ENCODE measurements at places on chromosomes 6 and 20.

- DNase-seq: no peak
These were observed 10.7 kb downstream of the ANGPT4 start for GRCh38 chr20:905396-905961.

- no peak for DNase-seq
These were observed 1.1 kb downstream of the PTPRK start for GRCh38 chr6:128519132-128519930.

- DNase-seq: no peak
These were observed 60.0 kb upstream of the EZR start for GRCh38 chr6:158879180-158879579.

GRCh38 chr6:167839755-167840154 is 13.0 kb downstream of the AFDN start:
- no peak for DNase-seq

DNA sequence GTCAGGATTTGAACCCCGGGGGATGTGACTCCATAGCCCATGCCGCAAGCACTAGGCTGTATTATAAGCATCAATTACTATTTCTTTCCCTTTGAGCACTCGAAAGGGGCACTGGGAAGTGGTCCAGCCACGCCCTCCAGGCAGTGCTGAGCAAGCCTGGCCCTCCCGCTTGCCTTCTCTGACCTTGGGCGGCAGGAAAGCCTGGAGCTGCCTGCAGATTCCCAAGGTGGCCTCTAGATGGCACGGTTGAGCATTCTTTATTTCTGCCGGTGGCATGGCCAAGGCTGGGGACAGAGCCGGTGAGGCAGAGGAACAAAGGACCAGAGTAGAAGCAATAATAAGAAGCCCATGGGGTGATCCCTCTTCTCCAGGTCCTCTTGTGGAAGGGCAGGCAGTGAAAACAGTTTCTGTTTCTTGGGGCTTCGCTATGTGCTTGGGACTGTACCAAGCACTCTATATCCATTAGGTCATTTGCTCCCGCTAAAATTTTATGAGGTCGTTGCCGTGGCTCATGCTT is 32.0 kb downstream of the ARHGAP40 start:
- DNase-seq: peak; percentile 61

DNA sequence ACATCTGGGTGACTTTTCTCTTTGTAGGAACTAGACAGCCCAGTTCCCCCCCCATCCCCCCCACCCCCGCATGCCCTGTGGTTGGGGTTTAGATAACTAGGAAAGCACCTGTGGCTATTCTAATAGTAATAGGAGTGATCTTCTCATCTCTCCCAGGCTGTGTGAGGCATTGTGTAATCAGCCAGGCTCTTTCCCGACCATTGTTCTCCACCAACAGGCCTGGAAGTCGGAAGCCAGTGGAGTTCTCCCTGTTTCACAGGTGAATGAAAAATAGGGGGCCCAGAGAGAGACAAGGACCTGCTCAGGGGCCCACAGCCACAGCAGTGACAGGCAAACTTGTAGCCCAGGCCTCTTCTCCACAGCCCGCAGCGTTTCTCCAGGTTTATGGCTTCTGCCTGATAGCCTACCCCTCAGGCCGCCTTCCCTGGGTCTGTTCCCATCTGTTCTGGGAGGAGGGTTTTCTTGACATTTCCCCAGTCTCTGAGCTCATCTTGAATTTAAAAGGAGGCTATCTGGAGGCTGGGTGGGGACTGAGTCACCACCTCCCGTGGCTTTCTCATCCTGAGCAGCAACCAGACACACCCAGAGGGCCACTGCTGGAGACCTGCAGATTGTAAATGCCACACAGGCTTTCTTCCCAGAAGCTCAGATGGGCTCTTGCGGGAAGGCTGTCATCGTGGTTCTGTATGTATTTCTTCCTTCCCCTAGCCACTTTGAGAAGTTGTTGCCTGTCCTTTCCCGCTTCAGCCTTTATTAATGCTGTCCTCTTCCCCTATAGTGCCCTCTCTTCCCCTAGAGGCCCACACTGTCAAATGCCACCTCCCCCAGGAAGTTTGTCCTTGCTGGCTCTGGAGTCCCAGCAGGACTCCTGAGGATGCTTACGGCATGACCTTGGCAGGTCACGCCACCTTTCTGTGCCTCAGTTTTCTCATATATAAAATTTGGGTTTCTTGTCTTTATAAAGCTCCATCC is 75.9 kb upstream of the MYL9 start:
- no peak for DNase-seq

GRCh38 chr6:136318676-136319075 is 29.0 kb upstream of the BCLAF1 start:
- no peak for DNase-seq

GRCh38 chr20:14986026-14986655 is 648.7 kb upstream of the FLRT3 start:
- no peak for DNase-seq

- no peak for DNase-seq
These were observed 33.3 kb downstream of the BEND3 start for GRCh38 chr6:107082045-107082444.

GRCh38 chr6:67160820-67161219 is 1453.8 kb upstream of the EYS start:
- no peak for DNase-seq

- no peak for DNase-seq
These were observed 180.4 kb downstream of the AIG1 start for GRCh38 chr6:143241111-143241510.

- DNase-seq: no peak
These were observed 34.4 kb upstream of the ASF1A start for GRCh38 chr6:118859517-118860064.

GRCh38 chr6:14626556-14626955 is 509.0 kb downstream of the CD83 start:
- DNase-seq: no peak

- no peak for DNase-seq
These were observed 244.6 kb downstream of the HAO1 start for GRCh38 chr20:7695635-7696034.

GRCh38 chr20:4052554-4052953 is 37.2 kb upstream of the RNF24 start:
- no peak for DNase-seq

- DNase-seq: no peak
These were observed 30.7 kb downstream of the ZNF831 start for GRCh38 chr20:59194023-59194935.

DNA sequence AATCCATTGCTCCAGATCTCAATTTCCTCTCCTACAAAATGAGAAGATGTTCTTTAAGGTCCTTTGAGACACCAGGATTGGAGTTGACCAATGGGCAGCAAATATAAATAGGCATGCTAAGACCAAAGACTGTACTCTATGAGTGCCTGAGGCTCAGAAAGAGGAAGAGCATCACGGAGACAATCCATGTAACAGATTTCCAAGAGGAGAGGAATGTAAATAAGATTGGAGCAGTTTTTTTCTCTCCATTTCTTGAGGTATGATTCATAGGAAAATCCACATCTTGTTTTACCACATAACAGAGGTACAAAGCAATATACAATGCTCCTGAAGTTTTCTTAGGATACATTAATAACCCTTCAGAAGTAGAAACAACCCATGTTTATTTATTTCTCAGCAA is 109.8 kb downstream of the UBE3D start:
- no peak for DNase-seq

GRCh38 chr20:58192567-58192966 is 35.9 kb downstream of the ANKRD60 start:
- peak; percentile 17 for DNase-seq

DNA sequence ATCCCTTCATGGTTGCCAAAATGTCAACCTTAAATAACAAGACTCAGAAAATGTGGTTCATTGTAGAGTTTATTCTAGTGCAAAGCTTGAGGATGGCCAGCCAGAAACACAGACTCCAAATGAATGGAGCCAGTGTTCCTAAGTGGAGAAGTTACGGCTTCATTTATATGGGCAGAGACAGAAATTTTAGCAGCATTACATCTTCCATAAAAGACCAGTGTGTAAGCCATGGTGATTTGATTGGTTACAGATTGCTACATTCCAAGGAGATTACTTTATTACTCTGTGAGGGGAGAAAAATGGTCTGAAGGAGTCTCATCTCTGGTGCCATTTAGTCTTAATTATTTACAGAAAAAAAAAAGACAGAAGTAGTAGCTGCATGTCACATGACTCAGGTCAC is 97.8 kb downstream of the OTOR start:
- no peak for DNase-seq

DNA sequence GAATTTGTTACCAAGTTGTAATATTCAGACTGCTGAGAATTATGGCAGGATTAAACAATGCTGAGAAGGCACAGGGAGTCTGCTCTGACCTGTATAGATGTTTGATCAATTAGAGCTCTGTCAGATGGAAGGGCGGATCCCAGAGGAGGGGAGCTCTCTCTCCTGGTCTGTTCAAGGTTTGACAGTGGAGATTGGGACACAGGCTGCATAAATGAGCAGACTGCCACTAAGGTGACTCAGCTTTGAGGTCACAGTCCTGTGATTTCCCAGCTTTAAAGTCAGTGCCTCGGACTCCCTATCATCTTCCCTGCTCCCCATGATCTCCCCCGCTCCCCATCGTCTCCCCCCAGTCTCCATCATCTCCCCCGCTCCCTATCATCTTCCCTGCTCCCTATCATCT is 59.2 kb upstream of the SLC22A23 start:
- DNase-seq: no peak

DNA sequence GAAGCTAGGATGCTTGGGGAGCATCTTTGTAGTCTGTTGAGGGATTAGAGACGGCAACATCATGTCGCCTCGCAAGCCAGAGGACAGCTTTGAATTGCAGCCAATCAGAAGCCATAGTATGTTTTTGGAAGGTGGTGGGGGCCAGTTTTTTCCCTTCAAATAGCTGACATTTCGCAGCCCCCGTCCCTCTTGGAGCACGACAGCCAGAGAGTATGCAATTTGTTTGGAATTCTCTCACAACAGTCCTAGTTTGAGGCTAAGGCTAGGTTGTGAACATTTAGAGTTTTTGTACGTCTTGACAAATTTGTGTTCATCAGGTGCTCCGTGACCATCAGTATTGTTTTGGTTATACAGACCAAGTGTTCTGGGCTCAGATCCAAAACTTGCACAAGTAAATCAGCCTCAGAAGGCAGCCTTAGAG is 83.3 kb downstream of the PLCB1 start:
- no peak for DNase-seq

DNA sequence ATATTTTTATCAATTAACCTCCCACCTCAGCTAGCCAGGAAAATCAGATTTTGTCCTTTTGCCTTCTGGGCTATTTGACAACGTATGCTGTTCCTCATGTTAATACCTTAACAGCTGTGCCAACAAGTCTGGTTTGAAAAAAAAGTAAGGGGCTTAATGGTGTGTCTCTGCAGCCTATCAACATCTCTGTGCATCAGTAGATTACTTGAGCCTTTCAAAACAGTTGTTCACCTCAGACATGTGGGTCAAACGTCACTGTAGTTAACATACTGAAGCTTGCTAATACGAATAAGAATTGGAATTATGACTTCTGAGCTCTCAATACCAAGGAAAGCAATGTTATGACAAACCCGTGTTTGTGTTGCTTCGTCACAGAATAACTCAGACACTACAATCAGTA is 23.0 kb downstream of the CEP57L1 start:
- DNase-seq: no peak

- DNase-seq: no peak
These were observed 6.2 kb downstream of the SS18L1 start for GRCh38 chr20:62149532-62150309.

GRCh38 chr6:20237677-20238460 is 25.6 kb upstream of the MBOAT1 start:
- DNase-seq: no peak

GRCh38 chr6:44289726-44290260 is 19.5 kb downstream of the TMEM151B start:
- no peak for DNase-seq

DNA sequence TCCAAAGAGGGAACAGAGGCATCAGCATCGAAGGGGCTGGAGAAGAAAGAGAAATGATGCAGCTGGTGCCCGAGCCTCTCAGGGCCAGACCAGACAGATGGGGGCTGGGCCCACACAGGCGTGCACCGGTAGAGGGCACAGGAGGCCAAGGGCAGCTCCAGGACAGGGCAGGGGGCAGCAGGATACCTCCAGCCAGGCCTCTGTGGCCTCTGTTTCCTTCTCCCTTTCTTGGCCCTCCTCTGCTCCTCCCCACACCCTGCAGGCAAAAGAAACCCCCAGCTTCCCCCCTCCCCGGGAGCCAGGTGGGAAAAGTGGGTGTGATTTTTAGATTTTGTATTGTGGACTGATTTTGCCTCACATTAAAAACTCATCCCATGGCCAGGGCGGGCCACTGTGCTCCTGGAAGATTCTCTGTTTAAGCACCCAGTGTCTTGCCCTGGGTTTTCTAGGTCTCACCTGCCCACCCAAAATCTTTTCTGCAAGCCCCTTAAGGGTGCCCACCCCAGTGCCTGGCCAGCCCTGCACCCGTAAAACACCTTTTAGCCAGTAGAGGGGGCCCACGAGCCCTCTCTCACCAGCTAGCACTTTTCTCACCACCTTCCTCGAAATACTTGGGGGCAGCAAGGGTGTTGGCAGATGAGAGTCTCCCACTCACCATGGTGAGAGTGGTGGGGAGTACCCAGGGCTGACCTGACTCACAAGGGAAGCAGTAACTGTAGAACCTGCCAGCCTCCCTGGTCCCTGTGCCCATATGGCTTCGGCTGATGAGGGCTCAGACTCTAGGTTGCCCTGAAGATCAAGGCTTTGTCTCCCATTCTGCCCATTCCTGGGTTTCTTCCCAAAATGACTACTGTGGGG is 35.7 kb upstream of the ID1 start:
- DNase-seq: peak; percentile 79

- no peak for DNase-seq
These were observed 3.7 kb upstream of the PRND start for GRCh38 chr20:4717816-4718570.

- DNase-seq: no peak
These were observed 21.9 kb upstream of the CHMP4B start for GRCh38 chr20:33789109-33789857.
